ENCODE measurements at places on chromosomes 5 and 9.

DNA sequence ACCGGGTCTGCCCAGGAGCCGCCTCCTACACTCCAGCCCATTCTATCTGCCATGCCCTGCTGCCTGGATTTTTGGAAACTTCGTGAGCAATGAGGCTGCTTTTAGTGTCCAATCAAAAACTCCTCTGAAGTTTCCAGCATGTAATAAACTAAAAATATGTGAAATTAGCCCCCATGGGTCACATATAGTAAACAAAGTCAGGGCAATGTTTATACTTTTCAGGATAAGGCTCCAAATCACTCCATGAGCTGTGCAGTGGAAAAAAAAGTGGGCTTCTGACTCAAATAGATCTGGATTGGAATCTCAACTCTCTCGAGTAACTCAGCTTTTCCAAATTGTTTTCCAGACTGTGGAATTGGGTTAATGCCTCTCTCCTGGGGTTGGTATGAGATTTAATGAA is 68.2 kb downstream of the PIK3R1 start:
- no peak for DNase-seq

DNA sequence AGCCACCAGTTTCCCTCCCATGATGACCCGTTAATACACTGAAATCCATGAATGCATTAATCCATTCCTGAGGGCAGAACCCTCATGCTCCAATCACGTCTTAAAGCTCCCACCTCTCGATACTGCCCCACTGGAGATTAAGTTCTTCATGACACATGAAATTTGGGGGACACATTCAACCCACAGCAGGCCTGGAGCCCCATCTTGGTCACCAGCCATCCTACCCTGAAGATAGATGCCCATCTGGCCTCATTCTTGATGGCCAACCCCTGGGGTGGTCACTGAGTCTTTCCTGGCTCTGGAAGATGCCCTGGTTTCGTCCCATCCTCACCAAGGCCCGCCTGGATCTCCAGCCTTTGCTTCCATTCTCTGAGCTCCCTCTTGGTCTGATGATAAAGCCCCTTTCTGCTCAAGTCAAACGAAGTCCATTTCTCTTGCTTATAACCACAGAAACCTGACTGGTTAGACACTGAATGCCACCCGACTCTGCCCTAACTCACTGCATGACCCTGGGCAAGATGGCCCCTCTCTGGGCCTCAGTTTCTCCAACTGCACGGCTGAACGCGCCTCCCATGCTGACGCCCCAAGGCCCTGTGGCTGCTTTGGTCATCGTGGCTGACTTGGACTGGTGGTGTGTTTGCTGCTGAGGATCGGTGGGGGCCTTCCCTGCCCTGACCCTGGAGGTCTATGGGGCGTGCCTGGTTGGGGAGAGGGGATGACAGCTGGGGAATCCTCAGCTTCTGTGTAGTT is 138.4 kb upstream of the IER5L start:
- no peak for DNase-seq

DNA sequence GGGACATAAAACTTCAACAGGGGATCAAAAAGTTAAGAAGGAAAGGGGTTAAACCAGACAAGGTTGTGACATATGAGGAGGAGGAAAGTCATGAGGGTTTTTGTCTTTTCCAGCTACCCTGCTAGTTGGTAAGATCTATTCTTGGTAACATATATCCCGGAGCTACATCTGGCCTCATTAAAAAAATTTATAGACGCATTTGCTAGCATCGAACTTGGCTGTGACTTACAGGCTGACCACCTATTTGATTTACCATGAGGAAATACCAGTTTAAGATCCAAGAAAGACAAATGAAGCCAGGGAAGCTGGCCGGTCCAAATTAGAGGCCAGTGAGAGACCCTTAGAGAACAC is 87.6 kb upstream of the NIPAL4 start:
- no peak for DNase-seq

DNA sequence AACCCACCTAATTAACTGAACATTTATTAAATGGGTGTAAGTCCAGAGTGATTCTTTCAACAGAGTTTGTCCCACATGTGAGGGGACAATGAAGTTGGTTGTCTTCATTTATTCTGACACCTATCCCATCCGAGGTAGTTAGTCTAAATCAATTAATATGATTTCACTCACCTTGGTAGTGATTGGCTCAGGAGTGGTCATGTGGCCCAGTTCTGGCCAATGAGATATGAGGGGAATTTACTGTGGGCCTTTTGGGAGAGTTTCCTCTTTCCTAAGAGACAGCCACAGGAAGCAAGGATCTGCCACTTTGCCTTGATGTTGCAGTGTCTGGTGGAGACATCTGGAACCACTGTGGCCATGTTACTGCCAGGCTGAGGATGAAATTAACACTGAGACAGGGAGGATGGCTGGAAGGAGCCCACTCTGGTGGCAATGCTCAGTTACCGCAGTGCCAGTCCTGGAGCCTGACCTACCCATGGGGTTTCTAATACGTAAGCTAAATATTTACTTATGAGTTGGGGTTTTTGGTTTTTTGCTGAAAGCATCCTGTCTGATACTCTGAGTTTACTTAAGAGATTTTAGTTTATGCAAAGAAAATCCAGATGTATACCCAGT is 118.6 kb downstream of the FGF18 start:
- DNase-seq: no peak

GRCh38 chr5:115351356-115352195 is 55.1 kb upstream of the CCDC112 start:
- no peak for DNase-seq
